Neuronal stem cell (in vitro differentiated cells): ENCODE measurements at places on chromosomes 2 and 18.

DNA sequence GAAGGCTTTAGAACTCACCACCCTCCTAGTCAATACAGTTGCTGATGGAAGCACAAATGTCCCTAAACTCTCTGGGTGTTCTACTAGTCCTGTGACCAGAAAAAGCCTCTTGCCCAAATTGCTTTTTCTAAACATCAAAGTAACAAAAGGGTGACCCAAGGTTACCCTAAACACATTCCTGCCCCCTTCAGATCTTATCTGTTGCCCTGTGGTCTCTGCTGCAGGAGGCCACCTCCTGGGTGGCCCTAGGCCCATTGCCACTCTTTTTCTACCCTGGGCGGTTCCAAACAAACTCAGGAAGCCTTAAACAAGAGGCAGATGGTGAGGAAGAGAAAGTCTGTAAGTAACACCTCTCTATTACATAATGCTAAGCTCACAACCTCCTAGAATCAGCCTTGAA lies 3.3 kb downstream of the RNF152 start:
- no peak for DNase-seq

- DNase-seq: no peak
Measured at GRCh38 chr2:63993871-63994270, 25.4 kb downstream of the VPS54 start.

DNA sequence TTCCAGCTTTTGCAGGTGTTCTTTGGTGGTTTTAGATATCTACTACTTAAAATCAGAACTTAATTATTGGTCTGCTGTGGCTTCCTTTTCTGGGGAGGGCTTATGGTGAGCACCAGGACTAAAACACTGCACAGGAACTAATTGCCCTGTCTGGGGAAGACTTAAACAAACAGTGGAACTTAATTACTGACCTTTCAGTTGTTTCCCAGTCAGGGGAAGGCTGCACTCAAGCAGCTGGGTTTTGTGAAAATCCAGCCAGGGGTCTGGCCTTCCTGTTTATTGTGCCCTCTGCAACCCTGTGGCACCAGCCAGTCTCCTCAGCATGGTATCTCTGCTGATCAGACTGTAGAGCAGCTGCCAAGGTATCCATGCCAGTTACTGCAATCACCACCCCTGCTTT lies 398.2 kb downstream of the ADCYAP1 start:
- no peak for DNase-seq

DNA sequence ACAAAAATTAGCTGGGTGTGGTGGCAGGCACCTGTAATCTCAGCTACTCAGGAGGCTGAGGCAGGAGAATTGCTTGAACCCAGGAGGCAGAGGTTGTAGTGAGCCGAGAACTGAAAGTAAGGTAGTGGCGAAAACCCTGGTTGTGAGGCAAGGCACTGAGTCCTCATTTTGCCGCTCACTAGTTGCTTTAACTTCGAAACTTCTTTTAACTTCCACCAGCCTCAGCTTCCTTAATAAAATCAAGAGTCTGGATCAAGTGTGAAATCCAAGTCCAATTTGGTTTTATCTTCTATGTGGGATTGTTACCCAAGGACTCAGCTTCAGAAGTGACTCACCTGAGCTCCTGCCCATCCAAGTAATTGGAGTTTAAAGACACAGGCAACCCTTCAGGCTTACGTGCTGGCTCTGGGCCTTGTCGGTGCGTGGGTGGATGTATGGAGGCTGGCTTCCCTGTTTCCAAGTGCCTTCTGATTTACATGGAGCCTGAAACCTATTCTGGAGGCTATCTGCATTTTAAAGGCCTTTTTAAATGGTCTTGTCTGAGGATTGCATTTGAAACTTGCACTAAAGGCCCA lies 374.2 kb upstream of the ID2 start:
- DNase-seq: no peak

GRCh38 chr2:66432801-66433694 lies 1.9 kb upstream of the MEIS1 start:
- DNase-seq: peak; percentile 94

DNA sequence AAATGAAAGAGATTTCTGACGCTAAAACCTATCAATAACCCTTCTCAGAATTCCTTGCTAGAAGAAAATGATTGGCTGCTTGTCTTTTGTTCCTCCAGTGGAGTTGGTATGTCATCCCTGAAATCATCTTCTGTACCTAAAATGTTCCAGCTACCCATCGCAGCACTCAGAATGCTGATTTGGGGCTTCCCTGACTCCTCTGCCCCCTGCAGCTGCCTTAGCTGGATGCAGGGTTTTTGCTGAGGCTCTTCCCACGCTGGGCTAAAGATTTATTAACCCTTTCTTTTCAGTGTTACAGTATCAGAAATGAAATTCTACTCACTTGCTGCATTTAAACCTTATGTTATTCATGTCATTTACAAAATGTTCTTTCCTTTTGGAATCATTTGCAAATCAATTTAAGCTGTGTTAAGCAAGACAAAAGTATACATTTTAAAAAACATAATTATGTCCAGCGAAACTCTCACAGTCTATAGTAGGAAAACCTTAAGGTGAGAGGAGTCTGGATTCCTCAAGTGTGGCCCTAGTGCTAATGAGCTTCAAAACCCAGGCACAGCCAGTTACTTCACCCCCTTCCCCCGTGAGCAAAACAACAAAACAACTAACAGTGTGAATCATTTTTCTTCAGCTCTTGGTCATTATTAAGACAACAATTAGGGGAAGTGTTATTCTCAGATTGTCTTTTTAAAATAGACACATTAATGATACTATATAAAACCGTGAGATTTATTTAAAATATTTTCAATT lies 32.8 kb downstream of the PKP4 start:
- no peak for DNase-seq

DNA sequence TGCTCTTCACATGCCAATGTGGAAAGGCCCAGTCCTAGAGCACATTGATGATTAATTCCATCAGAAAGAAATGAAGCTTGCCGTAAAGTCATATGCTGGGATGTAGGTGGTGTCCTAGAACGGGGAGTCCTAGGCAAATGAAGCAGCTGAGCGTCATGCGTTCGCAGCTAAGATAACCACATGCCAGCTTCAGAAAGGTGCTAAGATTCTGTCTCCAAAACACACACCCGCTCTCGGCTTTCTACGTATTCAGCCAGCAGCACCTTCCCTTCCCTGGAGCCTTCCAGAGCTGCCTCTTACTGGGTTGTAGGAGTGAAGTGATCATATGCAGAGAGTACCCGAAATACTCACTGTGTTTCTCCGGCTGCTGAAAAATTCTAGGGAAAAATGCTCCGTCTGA lies 421.6 kb upstream of the ID2 start:
- DNase-seq: no peak

DNA sequence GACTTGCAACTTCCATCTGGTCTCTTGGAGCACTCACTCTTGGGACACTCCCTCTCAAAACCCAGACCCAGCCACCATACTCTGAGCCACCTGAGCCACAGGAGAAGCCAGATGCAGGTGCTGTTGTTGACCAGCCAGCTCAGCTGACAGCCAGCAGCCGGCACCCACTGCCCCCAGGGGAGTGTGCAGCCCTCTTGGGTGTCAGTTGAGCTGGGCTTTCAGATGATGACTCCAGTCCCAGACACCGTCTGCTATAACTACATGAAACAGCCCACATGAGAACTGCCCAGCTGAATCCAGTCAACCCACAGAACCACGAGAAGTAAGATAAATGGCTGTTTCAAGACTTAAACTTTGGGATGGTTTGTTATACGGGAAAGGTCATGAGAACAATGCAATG lies 10.7 kb upstream of the IGFBP2 start:
- no peak for DNase-seq

- DNase-seq: no peak
Measured at GRCh38 chr2:230642966-230643365, 69.7 kb upstream of the CAB39 start.

DNA sequence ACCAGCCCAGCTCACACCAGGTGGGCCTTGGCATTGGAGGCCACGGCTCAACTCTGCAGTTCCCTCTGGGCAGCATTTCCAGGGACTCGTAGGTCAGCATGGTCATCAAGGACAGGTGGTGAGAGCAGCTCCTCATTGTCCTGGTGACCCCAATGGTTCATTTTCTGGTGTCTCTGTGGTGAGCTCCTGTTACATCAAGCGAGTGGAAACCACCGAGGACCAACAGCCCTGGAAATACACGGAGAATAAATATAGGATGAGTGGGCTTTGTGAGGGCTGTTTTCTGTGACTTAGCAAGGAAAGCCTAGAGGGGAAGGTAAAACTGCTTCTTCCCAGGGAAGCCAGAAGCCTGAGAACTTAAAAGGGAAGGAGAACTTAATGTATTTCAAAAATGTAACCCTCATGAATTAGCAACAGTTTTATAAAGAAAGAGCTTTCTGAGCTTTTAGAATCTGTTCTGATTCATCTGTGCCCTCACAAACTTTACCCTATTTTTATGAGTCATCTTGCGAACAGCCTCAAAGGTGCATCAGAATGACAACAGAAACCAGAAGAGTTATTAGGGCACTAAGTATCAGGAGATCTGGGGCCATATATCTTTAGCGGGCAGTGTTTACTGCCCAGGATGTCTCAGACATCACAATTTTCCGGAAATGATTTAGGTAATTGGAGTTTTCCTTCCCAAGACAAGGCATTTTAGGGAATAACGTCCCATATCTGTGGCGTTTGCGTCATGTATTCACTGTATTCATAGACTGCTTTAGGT lies 18.7 kb downstream of the C2orf92 start:
- no peak for DNase-seq

DNA sequence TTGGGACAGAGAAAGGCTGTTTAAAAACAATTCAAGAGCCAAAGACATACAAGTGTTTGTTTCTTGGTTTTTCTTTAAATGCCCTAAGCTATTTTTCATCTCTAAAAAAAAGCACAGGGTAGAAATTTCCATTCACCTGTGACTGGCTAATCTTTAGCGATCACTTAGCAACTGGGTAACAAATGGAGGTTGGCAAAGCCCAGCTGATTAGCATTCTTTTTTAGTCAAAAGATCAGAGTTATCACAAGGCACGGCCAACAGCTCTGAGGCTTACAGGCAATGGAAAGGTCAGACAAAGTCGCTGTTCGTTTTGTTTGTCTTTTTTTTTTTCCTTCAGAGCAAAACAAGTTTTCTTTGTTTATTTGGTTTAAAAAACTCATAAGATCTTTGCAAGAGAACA lies 29.0 kb upstream of the TTR start:
- no peak for DNase-seq

DNA sequence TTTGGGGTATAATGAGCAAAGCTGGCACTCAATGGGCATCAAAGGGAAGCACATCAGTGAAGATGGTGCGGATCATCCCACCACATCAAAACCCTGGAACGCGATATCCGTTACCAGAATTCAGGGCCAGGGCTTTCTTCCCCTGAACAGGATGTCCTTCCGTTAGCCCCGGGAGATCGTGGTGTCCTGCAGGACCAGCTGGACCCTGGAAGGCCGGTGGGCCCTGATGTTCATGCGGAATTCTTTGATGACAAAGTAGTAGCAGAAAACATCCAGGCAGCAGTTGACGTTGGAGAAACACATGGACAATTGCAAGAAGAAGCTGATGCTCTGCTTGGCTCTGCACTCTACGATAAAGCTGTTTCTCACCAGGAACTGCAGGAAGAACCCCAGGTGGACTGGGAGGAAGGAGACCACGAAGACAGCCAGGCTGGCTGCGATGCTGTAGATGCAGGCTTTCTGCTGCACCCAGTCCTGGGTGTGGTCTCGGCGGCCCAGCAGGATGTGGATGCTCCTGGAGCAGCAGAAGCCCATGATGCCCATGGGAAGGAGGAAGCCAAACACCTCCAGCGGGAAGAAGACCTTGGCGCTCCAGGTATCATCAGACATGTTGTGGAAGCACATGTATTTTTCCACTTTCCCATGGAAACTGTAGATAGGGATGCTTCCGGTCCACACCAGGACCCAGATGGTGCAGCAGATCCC lies 15.0 kb downstream of the GPR55 start:
- no peak for DNase-seq

GRCh38 chr2:176364273-176364977 lies 95.2 kb downstream of the MTX2 start:
- DNase-seq: no peak

GRCh38 chr18:37388413-37388812 lies 177.2 kb downstream of the CELF4 start:
- no peak for DNase-seq

- DNase-seq: no peak
Measured at GRCh38 chr2:47043891-47044239, 111.2 kb downstream of the STPG4 start.

- no peak for DNase-seq
Measured at GRCh38 chr18:70419526-70419925, 130.7 kb downstream of the SOCS6 start.

GRCh38 chr18:76592981-76593381 lies 97.9 kb upstream of the ZNF516 start:
- DNase-seq: no peak

GRCh38 chr2:56224316-56224715 lies 40.5 kb downstream of the CCDC85A start:
- no peak for DNase-seq

GRCh38 chr18:44803019-44803650 lies 122.4 kb downstream of the SETBP1 start:
- DNase-seq: no peak

GRCh38 chr2:40955635-40956034 lies 503.7 kb upstream of the SLC8A1 start:
- DNase-seq: no peak

DNA sequence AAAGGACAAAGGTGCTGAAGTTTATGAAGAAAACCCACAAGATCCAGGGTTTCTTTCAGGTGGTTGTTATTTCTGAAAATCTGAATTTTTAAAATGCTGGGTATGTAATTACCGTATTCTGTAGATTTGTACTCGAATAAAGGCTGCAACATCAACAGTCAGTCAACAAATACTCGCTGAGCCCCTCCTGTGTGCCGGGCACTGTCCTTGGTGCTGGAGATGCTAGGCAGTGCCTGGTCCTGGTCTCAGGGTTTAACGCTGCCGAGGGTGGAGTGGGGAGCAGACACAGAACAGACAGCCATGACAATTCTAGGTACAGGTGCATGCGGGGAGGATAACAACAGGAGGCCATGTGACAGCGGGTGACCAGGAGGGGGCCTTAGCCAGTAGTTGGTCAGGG lies 27.2 kb upstream of the PDIA6 start:
- DNase-seq: no peak

DNA sequence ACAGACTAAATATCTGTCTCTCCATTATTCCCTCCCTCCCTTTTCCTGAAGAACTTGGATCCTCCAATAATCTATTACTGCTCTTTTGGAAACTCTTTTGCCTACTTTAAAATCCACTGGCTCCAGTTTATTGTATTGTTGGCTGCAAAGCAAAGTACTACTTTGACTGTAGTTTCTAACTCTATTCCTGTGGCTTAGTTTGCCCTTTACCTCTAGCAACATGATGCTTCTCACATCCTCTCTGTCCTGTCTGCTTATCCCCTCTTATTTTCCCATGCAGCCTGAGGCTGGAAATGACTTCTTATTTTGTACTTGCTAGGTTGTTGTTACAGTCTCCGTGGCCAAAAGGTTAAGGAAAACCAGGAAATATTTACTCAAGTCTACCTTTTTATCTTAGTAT lies 26.8 kb downstream of the PDK1 start:
- no peak for DNase-seq
